Stimulated activated CD8-positive, alpha-beta memory T cell treated with anti-CD3 and anti-CD28 coated beads, Interleukin-4, amount 100 ng/mL, for 4 hours (primary cell): ENCODE measurements at places on chromosomes 13 and 19.
A peak's percentile ranks its signal among the peaks of the same experiment; 100 is the strongest.

- DNase-seq, result no peak
These were observed 19.1 kb downstream of the PGLS start for GRCh38 chr19:17530586-17530985.

GRCh38 chr19:53971673-53972072, 8.9 kb downstream of the CACNG8 start:
- no peak for DNase-seq

DNA sequence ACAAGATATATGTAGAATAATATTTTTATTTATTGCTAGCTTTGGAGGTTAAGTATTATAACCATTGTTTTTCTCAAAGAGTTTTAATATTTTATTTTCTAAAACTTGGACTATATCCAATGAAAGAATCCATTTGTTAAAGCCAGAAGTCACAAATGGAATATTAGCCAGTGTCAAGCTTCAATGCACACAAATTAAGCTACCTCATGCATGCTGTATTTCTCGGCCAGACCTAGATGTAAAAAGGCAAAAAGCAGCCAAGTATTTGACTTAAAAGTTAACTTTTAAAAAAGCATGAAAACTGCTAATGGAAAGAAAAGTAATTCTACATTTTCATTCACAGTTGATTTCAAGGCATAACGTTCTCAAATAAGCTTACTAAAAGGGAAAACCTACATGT, 160.0 kb upstream of the ATXN8OS start:
- no peak for DNase-seq

DNA sequence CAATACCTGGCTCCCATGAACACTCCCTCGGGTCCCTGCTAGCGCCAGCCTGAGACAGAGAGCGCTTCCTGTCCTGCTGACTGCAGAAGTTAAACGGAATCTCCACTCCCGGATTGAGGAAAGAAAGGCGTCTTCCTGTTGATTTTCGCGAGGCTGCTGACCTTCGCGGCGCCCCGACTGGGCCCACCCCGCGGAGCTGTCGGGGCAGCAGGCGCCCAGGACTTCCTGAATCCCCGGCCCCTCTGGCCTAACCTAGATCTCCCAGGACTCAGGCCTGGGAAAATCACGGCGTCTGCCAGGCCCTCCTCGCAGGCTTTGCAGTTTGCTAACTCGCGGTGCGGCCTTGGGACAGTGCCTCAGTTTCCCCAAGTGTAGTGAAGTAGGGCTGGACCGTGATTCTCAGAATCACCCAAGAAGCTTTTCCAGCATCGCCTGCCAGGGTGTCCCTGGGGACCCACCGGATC, 108.8 kb downstream of the KCTD15 start:
- DNase-seq, result no peak

- no peak for DNase-seq
These were observed 1.0 kb downstream of the MBNL2 start for GRCh38 chr13:97223037-97223710.

- DNase-seq, result peak; percentile 23
These were observed 1.2 kb downstream of the CGB7 start for GRCh38 chr19:49056101-49056901.

GRCh38 chr19:51761696-51762095, 716 bp downstream of the FPR2 start:
- DNase-seq, result no peak

DNA sequence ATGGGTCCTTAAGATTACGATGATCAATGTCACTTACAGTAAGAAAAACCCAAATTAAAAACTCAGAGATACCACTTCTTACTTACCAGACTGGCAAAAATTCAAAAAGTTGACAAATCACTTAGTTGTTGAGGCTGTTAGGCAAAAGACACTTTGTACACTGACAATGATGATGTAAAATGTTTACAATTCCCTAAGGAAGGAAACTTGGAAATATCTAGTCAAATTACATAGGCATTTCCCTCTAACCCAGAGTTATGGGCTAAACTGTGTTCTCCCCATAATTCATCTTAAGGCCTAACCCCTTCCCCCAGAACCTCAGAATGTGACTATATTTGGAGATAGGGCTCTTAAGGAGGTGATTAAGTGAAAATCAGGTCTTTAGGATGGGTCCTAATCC, 12.0 kb downstream of the TGDS start:
- DNase-seq, result no peak

DNA sequence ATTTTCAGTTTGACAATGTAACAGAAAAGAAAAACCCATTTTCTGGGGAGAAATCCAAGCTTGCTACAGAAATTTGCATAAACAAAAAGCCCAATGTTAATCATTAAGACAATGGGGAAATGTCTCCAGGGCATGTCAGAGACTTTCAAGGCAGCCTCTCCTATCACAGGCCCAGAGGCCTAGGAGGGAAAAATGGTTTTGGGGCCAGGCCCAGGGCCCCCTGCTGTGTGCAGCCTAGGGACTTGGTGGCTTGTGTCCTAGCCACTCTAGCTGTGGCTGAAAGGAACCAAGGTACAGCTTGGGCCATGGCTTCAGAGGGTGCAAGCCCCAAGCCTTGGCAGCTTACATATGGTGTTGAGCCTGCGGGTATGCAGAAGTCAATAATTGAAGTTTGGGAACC, 8.0 kb upstream of the TEX30 start:
- no peak for DNase-seq

GRCh38 chr13:81929988-81930387, 1589.1 kb upstream of the SPRY2 start:
- no peak for DNase-seq

- DNase-seq, result no peak
These were observed at the start of gene PRODH2 for GRCh38 chr19:35812220-35813042. Gene PRODH2, minus strand, starts transcription at chr19:35812845. Its CDS starts 40 bp downstream, at chr19:35812805.

- DNase-seq, result no peak
These were observed 8.4 kb downstream of the USHBP1 start for GRCh38 chr19:17256130-17256529.

DNA sequence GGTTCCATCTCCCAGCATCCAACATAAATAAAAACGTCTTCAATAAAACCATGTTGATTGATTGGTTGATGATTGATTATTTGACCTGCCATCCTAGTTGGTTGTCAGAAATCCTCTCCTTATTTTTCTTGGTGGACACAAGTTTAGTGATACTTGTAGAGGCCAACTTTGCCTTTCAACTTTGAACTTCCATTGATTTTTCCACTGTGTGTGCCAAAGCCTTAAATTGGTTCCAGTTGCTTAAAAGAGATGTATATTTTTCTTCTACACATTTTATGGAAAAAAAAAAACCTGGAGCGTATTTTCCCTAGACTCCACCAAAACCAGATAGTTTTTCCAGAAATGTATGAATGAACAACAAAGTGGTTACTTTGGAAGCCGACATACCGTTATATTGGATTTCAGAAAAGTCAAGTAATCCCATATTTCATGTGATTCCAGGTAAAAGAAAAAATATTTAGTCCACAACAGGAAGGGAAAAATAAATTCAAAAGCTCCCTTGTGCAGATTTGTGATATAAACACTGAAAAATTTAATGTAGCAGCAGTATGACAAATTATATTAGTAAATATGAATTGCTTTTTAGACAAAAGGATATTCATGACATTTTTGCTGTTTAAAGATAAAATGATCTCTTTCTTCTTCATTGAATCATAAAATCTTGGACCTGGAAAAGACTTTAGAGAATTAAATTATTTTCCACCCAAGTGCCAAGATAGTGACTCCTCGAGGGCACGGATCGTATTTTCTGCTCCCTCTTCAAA, 85.2 kb downstream of the MBNL2 start:
- DNase-seq, result no peak

DNA sequence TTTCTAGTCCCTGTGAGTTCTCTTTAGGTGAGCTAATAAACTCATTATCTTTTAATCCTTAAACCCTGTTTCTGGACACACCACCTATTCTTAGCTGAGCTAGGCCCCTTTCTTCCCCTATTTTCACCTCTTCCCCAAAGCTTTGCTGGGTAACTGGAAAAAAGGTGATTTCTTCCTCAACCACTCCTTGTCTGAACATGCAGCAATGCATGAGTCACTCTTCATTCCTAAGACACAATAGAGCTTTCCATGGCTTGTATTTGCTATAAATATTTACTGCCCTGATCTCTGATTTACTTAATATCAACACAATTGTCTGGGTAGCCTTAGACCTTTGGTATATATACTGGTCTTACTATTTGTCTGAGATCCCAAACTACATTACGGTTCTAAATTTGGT, 370.9 kb downstream of the KLF5 start:
- no peak for DNase-seq

GRCh38 chr13:20924758-20925394, 22.3 kb upstream of the XPO4 start:
- peak; percentile 61 for DNase-seq

DNA sequence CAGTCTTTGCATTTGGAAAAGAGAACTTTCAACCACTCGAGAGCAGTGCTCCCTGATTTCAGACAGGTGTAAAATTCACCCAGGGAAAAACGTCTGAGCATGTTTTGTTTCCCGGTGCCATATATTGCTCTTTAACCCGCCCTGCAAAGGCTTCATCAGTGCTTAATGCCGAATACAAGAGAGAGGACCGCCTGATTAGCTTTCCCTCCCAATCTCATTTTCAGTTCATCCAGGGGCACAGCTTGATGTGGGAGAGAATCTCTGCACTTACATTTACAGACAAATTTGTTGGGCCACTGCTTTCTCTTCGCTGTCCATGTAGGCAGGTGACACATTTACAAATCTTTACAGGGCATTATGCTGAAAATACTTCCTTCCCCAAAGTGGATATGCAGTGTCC, 499.1 kb downstream of the LIG4 start:
- DNase-seq, result no peak

- DNase-seq, result no peak
These were observed 6.6 kb downstream of the CLDN10 start for GRCh38 chr13:95559100-95559499.

GRCh38 chr13:50080203-50080910, 65.1 kb downstream of the KCNRG start:
- no peak for DNase-seq

- no peak for DNase-seq
These were observed 117.7 kb downstream of the LHFPL6 start for GRCh38 chr13:39485314-39485700.

DNA sequence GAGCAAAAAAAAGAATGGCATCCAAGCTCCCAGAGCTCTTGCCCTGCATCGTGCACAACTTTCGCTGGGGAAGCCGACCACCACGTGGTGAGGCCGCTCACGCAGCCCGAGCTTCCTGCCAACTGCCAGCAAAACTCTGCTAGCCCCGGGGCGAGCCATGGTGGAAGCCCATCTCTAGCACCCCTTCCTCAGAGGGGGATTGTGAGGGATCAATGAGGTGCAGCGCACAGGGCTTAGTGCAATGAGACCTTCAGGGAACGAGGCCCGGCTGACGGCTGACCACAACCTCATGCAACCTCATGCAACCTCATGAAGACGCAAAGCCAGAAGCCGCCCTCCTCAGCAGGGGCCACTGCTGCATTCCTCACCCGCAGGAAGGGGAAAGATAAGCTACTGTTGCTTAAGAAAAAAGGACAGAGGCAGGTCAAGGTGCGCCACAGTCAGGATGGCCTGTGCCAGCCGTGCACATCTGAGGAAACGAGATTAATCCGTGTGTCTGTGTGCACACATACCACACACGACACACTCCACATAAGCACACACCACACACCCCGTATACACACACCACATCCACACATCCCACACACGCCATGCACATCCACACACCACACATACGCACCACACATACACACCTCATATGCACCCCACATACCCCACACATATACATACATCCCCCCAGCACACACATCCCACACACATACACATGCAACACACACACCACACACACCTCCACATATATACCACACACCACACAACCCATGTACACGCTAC, 9.6 kb downstream of the HSPBP1 start:
- no peak for DNase-seq

- DNase-seq, result no peak
These were observed 263.6 kb downstream of the OXGR1 start for GRCh38 chr13:96730676-96731075.

DNA sequence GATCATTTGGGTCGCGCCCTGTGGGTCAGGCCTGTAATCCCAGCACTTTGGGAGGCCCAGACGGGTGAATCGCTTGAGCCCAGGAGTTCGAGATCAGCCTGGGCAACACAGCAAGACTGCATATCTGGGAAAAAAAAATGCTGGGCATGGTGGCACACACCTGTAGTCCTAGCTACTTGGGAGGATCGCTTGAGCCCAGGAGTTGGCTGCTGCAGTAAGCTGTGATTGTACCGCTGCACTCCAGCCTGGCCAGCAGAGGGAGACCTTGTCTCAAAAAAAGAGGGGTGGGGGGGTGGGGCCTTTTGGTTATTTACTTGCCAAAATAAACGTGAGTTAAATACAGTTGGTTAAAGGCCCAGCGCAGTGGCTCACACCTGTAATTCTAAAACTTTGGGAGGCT, 9.8 kb upstream of the ZNF544 start:
- DNase-seq, result no peak

GRCh38 chr13:99028890-99029289, 51.0 kb upstream of the DOCK9 start:
- DNase-seq, result no peak

DNA sequence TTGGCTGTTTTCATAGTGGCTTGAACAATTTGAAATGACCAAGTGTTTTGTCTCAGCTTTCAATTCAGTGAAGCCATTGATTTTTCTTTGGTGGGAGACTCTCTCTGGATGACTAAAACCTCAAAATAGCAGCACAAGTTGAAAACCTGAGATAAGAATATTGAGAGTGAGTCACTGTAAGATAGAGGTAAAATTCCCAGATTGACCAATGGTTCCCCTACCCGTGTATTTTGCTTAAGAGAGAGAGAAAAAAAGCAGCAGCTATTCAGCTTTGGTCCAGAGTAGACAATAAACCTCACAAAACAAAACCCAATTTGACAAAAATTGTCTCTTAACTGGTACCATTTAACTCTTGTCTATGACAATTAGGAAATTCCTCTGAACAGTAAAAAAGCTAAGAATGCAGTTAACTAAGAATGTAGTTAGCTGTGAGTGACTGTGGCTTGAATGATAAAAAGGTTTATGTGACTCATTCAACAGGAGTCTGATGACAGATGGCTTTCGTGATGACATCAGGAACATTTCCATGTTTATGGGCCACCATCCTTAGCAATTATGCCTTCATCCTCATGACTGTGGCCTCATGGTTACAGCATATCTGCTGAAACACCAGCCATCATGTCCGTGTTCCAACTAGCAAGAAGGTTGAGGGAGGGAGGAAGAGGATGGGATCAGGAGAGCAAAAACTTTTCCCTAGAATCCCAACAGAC, 356.9 kb downstream of the NDFIP2 start:
- DNase-seq, result no peak

DNA sequence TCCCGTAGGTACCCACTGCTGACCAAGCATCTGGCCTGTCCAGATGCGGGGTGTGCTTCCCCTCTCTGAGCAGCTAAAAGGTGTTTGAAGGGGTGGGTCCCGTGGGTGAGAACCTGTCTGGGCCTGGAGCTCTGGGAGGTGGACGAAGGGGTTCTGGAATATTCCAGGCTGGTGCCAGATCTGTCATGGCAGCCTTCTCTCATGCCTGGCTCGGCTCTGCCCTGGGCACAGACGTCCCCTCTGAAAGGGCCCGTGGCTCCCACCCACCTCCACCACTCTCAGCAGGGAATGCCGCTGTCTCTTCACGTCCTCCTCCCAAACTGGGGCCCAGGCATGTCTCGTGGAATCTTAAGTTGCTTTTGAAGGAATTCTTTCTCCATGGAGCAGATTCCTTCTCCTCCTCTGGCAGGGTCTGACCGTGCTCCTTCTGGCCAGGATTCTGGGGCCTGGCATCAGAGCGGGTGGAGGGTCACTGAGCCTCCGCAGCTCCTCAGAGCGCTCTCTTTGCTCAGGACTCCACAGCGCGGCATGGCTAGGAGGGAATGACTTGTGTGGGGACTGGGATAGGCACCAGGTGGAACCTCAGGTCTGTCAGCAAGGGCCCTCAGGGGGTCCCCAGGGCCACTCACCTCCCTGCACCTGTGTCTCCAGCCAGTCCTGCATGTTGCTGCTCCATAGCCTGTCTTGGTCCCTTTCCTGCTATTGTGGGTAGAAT, 5.9 kb upstream of the MCF2L start:
- no peak for DNase-seq

- no peak for DNase-seq
These were observed 484.6 kb downstream of the RFC3 start for GRCh38 chr13:34302596-34302995.
